ENCODE measurements at places on chromosomes 4 and X.

- no peak for DNase-seq
These were observed 2.0 kb upstream of the FGF2 start for GRCh38 chr4:122824616-122825015.

GRCh38 chr4:109648266-109648996 lies 54.8 kb downstream of the CASP6 start:
- no peak for DNase-seq

DNA sequence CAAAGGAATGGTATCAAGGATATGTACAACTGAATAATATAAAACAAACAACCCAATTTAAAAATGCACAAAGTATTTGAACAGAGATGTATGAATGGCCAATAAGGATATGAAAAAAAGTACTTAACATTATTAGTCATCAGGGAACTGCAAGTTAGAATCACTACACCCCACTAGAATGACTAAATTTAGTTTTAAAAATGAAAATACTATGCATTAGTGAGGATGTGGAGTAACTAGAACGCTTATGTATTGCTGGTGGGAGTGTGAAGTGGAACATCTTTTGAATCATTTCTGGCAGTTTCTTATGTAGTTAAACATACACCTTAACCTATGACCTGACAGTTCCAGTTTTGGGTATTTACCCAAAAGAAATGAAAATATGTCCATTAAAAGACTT lies 13.0 kb upstream of the SLC16A2 start:
- no peak for DNase-seq

GRCh38 chr4:52883707-52884669 lies 21.9 kb downstream of the RASL11B start:
- DNase-seq = no peak

DNA sequence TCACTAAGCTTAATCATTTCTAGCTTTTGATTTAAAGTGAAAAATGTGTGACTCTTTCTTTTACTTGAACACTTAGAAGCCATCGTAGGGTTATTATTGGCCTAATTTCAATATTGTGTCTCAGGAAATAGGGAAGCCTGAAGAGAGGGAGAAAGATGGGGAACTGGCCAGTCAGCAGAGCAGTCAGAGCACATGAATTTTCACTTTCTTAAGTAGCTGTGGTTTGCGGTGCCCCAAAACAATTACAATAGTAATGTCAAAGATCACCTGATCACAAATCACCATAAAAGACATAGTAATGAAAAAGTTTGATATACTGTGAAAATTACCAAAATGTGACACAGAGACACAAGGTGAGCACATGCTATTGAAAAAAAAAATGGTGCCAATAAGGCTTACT lies 45.5 kb downstream of the CENPC start:
- no peak for DNase-seq

DNA sequence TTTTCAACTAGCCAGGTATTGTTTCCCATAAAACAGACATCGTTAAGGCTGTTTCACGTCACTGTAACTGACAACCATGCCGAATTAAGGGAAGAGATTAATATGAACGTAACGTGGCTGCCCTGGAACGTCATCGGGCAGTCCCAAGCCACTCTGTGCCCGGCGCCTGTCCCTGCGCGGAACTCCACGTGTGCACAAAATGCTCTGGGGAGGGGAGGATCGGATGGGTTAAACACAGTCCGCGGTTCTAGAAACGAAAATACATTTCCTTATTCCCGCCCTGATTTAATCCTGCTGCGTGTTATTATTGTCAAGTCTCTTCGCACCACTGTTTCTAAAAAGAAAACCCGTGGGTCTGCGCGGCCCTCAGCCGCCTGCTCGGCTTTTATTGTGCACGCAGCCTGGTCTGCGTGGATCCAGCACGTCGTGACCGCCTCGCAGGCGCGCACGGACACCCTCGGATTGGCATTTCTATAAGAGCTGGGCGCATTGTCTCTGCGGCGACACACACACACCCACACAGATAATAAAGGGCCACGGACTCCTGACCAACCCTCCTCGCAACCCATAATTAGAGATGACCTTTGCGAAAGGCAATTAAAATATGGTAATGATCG lies 69.6 kb upstream of the BCOR start:
- no peak for DNase-seq

DNA sequence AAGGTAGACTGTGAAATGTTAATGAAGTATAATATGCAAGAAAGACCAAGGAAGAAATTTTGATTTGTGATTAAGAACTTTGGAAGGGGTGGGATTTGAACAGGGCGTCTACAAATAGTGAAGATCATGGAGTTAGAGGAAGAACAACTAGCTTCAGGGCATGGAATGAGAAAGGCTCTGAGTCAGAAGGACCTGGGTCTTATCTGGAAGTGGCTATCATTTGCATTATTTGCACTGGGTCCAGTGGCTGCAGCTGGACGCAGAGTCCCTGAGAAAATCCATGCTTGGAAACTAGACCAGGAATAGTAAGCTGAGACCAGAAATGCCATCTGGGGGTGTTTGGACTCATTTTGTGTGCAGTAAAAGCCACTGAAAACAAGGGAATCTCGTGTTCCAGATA lies 4.3 kb upstream of the LIMCH1 start:
- no peak for DNase-seq

- no peak for DNase-seq
These were observed 106.4 kb upstream of the FAM241A start for GRCh38 chr4:112038861-112039260.

DNA sequence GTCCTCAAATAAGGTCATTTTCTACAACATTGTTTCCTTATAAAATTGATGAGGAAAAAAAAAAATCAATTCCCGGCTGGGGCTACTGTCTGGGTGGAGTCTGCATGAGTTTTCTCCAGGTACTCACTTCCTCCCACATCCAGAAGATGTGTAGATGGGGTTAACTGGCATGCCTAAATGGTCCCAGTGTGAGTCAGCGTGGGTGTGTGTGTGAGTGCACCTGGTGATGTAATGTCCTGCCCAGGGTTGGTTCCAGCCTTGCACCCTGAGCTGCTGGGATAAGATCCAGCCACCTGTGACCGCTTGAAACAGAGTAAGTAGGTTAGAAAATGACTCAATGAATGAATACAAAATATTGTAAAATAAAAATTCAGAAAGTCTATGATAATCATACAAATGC lies 11.1 kb downstream of the USP26 start:
- DNase-seq = no peak
